ENCODE measurements at places on chromosomes 4 and X. TPM values are rescaled to one million over a fixed set of nuclear protein-coding genes. Genes with fewer than 3 reads are reported as not detected.

DNA sequence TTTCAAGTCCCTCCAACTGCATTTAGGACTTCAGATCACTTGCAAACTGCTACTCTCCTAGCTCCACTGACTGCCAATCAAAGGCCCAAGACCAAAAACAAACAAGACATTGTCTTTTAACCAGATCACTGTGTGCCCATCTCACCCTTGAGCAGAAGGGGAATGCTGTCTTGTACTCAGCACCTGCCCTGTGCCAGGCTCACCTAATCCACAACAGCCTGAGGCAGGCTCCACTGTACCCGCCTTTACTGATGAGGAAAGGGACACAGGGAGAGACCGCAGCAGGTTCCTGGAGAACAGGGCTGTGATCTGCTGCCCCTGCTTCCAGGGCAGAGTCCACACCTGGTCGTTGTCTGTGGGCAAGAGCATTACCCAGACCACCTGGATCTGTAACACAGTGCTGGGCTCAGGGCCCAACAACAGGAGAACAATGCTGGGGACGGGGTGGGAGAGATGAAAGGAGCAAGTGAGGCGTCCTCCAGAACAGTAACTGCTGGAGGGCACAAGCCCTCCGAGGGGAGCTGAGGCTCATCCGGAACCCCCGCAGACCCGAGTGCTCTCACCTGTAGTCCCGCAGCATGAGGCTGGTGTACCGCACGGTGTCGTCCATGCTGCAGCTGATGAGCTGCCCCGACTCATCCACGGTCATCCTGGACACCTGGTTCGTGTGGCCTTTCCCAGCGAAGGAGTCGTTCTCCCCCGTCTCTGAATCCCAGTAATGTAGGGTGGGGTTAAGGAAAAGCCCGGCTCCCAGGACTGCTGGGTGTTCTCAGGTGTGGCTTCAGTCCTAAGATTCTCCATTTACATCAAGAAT is 33.9 kb downstream of the WDR1 start:
- no peak for DNase-seq

DNA sequence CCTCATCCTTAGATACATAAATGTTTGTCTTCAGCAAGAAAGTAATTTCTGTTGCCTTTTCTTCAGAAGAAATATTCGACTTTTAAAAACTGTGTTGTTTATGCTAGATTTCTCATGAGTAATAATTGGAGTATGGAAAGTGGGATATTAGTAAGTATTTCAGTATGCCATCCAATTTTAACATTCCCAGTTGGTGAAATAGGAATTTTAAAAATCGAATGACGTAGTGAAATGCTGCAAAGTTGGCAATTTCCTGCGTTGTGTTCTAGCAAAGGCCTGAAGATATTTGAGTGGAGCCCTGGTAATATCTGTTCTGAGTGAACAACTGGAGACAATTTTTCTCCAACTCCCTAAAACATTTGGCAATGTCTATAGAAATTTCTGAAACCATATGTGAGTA is 190.1 kb downstream of the ZNF330 start:
- no peak for DNase-seq

The ATP2B3 gene
- total RNA-seq: not detected

DNA sequence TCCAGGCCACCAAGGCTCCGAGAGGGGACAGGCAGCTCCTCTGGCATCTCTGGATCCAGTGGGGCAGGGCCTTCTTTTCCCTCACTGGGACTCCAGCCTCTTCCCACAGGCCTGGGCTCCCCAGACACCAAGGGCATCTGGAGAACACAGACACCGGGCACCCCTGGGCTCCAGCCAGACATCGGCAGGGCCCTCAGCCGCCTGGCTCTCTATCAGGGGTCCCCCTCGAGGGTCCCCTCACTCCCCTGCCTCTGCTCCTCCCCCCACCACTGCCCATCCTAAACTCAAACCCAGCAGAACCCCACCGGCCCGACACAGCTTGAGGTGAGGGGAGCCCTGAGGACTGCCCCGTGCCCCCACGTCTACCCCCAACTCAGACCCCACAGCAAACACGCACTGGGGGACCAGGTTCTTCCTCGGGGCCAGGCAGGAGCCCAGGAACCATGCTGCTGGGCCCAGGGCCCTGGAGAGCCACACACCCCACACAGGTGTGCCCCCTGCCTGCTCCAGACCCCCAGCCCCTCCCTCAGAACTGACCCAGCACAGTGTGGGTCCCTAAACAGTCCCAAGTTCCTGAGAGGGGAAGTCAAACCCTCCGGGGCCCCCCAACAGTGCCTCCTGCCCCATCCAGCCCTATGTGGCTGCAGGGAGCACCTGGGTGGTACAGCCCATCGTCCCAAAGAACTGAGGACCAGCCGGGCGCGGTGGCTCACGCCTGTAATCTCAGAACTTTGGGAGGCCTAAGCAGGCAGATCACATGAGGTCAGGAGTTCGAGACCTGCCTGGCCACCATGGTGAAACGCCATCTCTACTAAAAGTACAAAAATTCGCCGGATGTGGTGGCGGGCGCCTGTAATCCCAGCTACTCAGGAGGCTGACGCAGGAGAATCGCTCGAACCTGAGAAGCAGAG is 86.8 kb downstream of the FAM53A start:
- DNase-seq: no peak

DNA sequence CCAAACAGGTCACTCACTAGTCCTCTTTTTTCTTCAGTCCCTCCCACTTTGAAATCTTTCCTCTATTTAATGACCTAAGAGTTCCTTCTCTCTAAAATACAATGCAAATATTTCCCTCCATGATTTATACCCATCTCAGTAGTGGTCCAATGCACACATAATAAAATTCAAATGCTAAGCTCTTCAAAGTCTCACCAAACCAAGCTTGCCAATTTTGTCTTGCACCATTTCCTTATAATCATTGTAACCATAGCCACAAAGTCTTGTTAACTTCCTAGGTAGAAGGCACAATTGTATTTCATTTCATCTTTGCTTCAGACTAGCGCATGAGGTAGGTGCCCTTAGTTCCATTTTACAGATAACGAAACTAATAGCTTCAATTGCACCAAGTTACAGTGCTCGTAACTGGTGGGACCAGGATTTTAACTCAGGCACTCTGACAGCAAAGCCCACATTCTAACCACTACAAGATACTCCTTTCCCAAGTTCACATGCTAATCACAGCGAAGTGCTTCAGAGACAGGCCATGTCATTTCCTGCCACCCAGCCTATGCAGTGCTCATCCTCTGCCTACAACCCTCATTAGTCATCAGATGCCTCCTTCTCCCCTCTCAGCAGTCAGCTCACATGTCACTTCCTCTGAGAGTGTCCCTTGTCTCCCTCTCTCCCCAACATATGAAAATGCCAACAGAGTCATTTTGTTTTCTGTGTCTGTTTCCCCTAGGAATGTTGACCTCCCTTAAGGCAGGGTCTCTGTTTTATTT is 66.9 kb upstream of the PPARGC1A start:
- no peak for DNase-seq

The AREG gene
- 95.3 TPM for total RNA-seq

All from kidney epithelial cell (primary cell).